ENCODE measurements at places on chromosomes 3 and 15.

DNA sequence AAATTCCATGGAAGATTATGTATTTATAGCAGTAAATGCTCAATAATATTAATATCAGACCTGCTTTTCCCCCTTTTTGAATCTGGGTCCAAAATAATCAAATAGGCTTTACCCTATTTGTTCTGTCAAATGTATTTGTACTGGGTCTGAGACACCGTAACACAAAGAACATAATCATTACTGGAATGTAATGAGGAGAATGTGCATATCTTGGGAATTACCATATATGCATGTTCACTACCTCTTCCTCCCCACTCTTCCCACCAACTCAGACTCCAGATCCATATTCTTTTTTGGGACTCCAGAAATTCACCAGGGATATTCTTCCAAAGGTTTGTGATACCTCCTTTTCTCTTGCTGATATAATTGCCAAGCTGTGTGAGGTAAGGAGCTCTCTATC lies 237.1 kb downstream of the KCNMB2 start:
- DNase-seq: no peak

DNA sequence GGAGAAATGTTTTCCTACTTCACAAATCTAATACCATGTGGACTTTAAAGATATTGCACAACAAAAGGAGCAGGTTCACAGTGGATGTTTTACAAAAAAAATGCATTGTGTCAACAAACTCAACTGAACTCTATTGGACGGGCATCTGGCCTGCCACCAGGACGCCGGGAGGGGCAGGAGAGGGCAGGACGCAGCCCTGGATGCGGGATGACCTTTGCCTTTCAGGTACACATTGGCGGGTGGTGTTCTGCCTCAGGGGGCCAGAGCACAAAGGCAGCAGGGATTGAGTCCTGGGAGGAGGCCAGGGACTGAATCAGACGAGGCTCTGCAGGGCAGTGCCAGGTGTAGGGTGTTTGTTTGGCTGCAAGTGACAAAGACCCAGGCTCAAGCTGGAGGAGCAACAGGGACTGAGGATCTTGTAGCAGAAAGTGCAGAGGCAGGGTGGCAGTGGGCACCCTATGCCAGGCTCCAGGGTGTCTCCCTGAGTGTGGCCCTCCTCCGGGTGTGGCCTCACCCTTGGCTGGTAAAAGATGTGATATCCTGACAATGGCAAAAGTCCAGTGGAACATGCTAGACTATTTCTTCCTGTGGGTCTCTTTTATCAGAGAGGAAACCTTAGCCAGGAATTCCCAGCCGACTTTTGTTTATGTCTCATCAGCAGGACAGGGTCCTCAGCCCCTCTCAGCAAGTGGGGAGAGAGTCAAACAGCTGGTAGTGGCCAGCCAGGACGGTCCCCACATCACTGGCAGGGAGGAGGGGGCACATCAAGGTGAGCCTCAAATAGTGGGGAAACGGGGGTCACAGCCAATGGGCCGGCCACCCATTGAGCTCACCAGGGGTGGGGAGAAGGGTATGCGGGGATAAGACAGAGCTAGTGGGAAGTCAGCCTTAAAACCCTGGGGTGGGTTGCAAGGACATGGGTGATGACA lies 29.7 kb upstream of the KLF13 start:
- no peak for DNase-seq

- DNase-seq: no peak
Observed at GRCh38 chr3:14405360-14406238, 3.2 kb downstream of the SLC6A6 start.

GRCh38 chr3:39519554-39520288 lies 52.2 kb downstream of the MOBP start:
- DNase-seq: no peak

DNA sequence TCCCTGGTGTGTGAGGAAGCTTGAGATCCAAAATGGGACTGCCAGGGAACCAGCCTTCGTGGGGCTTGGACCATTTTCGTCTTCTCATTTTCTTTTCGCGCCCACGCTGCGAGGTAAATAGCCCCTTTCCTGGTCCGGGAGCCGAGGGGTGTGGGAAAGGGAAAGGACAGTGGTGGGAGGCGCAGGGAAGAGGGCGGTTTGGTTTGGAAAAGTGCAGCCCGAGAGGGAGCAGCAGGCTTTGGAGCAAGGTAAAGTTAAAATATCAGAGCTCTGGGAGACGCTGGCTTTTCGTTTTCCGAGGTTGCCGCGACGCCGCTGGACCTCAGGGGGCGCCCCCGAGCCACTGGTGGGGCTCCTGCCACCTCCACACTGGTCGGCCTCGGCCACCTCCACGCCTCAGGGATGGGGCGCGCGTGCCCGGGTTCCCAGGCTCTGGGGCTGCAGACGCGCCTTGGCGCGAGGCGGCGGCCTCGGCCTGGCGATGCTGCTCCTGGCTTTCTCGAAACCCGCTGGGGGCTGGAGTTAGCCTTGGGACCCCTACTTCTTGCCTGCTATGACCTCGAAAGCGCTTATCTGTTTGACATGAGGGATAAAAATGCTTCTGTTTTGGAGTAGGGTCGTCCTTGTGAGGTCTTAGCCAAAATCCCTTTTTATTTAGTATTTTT lies 3.2 kb downstream of the PTPRG start:
- peak; percentile 52 for DNase-seq

- no peak for DNase-seq
Observed at GRCh38 chr3:119538772-119539171, 20.6 kb downstream of the CD80 start.

DNA sequence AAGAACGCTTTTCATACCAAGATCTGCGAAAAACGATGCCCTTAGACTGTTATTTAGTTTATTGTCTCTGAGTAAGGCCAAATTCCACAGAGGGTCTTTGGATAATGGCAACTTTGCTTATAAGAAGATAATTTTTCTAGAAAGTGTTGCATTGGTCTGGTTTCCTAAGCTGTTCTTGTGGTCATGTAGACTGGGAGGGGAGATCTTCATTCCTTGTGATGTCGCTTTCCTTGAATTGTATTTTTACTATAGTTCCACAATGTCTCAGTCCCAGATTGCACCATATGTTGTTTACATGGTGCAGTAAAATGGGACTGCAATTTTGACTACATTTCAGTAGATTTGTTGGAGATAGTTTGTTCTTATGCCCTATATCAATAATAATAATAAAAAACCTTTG lies 28.8 kb upstream of the ST3GAL6 start:
- no peak for DNase-seq

GRCh38 chr3:123768480-123769355 lies 115.4 kb downstream of the MYLK start:
- no peak for DNase-seq

DNA sequence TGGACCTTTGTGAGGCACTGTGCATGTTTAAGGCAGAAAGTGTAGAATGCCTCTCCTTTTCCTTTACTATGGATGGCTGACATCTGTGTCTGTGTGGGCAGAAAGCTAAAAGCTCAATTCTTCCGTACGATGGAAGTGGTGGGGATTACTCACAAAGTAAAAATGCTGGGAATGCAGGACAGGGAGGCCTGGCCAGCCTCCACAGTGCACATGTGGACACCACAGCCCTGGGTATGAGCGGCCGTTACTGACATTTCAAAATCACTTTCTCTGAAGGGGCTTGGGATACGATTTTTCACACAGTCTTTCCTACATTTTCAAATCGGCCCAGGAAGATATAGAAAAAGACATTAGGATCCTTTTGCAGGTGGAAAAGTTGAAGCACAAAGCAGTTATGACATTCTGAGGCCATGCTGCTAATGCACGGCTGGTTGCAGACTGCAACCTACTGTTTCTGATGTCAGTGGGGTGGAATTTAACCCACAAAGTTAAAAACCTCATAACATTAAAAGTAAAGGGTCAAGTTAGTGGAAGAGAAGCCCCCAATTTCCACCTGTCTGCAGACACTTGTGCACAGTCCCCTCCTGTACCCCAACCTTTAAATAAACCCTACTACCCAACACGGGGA lies 27.9 kb downstream of the EHD4 start:
- peak; percentile 67 for DNase-seq

DNA sequence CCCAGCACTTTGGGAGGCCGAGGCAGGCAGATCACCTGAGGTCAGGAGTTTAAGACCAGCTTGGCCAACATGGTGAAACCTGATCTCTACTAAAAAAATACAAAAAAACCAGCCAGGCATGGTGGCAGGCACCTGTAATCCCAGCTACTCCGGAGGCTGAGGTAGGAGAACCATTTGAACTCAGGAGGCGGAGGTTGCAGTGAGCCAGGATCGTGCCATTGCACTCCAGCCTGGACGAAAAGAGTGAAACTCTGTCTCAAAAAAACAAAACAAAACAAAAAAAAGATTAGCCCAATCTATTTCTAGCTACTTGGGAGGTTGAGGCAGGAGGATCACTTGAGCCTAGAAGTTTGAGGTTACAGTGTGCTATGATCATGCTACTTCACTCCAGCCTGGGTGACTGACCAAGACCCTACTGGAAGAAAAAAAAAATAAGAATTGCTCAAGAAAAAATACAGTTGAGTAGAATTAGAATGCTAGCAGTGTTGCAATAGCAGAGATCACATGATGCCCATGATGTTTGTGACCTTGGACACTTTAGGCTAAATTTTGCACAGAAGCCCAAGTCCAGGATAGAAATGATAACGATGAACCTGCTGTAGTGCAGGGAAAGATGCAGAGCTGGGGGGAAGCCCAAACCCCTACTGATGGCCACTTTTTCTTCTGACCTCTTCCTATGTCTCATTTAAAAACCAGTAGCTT lies 162.2 kb downstream of the LPP start:
- no peak for DNase-seq

DNA sequence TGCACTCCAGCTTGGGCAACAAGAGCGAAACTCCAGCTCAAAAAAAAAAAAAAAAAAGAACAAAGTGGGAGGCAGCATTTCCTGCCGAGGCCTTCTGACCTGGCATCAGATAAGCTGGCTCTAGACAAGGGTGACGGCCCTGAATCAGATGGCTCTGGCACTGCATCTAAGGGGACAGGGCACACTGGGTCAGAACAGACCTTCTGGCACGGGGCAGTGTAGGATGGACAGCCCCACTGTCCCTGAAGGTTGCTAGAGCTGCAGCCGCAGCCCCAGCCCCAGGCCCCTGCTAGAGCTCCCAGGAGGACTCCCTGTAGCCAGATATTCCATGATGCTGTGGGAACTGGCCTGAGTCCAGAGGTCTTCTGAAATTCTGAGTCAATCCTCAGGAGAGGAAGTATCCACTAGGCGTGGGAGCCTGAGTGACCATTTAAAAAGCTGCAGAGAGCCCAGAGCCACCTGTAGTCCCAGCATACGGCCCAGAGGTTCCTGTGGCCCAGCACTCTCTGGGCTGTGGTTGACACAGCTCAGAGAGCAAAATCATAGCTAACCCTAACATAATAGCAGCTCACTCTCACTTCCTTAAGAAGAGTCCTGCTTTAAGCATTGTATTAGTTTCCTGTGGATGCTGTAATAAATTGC lies 69.2 kb upstream of the MFGE8 start:
- peak; percentile 41 for DNase-seq

- DNase-seq: no peak
Observed at GRCh38 chr15:35040339-35041255, 44.5 kb downstream of the NANOGP8 start.

DNA sequence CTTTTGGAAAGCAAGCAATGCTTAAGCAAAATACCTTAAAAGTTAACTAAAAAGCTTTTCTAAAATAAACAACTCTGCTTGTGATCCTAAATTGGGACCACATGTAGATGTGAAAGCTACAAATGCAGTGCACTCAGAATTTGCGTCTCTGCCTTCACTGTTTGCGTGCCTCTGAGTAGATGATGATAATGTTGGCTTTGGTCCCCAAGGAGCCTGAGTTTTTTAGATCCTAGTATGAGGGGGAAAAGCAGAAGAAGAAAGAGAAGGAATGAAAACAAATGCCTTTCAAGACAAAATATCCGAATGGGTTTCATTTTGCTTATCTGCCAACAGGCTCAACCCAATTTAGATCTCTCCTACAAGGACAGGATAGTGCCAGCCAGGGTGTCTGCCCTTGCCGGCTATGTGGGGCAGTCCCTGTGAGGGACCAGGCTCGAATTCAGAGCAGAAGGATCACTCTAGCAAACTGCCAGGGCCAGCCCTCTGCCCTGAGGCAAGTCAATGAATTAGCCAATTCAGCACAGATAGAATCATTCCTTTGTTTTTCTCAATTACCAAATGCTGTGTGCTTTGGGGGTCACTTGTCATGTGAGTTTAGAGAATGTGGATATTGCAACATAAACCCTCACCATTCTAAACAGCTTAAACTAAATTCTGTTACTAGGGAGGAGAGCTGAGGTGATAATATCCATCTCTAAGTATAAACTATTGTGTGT lies 28.5 kb downstream of the SCG5 start:
- peak; percentile 90 for DNase-seq

GRCh38 chr15:69536726-69537512 lies 84.3 kb downstream of the RPLP1 start:
- DNase-seq: no peak

DNA sequence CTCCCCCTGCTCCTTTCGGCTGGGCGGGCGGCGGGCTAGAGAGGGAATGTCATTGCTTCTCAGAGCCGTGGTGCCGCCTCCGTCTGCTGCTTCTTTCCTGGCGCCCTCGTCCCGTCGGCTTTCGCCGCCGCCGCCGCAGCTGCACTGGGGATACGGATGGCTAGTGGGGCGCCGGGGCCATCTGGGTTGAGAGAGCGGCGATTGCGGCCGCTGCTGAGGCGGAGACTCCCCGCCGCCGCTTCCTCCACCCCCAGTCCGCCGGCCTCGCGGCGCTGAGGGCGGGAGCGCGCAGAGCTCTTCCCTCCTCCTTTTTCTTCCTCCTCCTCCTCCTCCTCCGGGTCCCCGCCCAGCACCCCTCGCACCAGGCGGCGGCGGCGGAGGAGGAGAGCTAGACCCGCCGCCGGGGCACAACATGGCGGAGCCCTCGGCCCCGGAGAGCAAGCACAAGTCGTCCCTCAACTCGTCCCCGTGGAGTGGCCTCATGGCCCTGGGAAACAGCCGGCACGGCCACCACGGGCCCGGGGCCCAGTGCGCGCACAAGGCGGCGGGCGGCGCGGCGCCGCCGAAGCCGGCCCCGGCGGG lies at the start of gene STT3B:
STT3B (plus strand) TSS at position 339 of the 582 bp plus-strand sequence; CDS start at position 413, 74 bp downstream.
- peak; percentile 63 for DNase-seq

GRCh38 chr3:141380987-141381386 lies 12.7 kb downstream of the ZBTB38 start:
- no peak for DNase-seq

GRCh38 chr15:53447053-53447574 lies 312.3 kb downstream of the WDR72 start:
- DNase-seq: no peak

DNA sequence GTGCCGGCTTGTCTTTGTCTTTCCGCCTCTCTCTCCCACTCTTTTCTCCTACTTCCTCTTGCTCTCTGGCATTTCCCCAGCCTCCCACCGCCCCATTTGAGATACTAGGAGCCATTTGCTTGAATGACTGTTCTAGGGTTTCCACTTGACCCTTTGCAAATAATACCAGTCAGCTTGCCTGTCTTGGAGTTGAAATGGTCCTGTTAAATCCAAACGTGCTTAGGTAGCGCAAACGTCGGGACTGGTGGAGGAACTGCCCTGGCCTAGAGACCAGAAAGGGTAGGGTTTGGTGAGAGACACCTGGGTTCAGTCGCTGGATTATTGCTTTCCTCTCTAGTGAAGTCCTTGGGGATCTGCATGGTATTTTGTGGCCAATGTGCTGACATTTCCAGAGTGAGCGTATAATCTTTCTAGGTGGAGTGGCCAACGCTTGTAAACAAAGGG lies 10.6 kb downstream of the ZIC1 start:
- DNase-seq: no peak
